B cell (primary cell): ENCODE measurements at places on chromosomes 16 and 17. TPM values are rescaled to one million over a fixed set of nuclear protein-coding genes. Genes with fewer than 3 reads are reported as not detected.

Gene TELO2
- total RNA-seq = 81.9 and 88.4 TPM in 2 replicates

Gene PERCC1
- 0.34 and 0.64 TPM in 2 replicates for total RNA-seq

Gene CDH15
- not detected in 2 replicates for total RNA-seq

Gene TP53TG3C
- not detected in 2 replicates for total RNA-seq

Gene SULT1A2
- total RNA-seq = 0.32 and 0.36 TPM in 2 replicates

Gene GPRC5B
- total RNA-seq = not detected in 2 replicates

Gene MYH2
- not detected in 2 replicates for total RNA-seq

Gene RCVRN
- not detected in 2 replicates for total RNA-seq

Gene KRTAP9-8
- total RNA-seq = not detected in 2 replicates

Gene SMURF2
- 32.8 and 37.1 TPM in 2 replicates for total RNA-seq

Gene NHLRC4
- 4.2 and 4.5 TPM in 2 replicates for total RNA-seq

Gene LRRC36
- not detected in 2 replicates for total RNA-seq

Gene CCL16
- total RNA-seq = not detected in 2 replicates

Gene ITGAX
- 48.0 and 51.7 TPM in 2 replicates for total RNA-seq

Gene ZNF597
- total RNA-seq = 4.6 and 5.0 TPM in 2 replicates

Gene PROCA1
- 24.4 and 26.8 TPM in 2 replicates for total RNA-seq

Gene KRTAP4-6
- total RNA-seq = not detected in 2 replicates

Gene TM4SF5
- not detected in 2 replicates for total RNA-seq

Gene HBA2
- total RNA-seq = 179 and 217 TPM in 2 replicates
